ENCODE measurements at places on chromosomes 7 and 10.

- DNase-seq = no peak
Observed at GRCh38 chr7:135169964-135170273, 588 bp downstream of the CYREN start.

DNA sequence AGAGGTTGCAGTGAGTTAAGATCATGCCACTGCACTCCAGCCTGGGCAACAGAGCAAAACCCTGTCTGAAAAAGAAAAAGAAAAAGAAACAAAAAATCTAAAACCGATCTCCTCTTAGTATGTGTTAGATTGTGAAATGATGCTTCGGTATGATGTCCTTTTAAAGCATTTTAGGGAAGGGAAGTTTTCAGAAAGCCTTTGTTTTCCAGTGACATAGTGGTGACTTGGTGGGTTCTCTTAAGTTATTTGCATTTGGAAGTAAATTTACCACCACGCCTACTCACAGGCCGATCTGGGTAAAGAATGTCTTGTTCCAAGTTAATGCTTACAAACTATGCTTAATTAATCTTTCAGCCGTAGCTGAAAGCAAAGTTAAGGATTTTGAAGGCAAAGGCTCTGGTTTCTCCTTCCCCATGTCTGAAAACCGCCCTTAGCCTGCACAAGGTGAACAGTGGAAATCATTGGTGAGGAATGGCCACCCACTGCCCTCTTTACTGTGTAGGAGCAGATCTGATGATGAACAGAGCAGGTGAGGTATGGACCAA, 10.7 kb downstream of the MTURN start:
- no peak for DNase-seq

- DNase-seq = no peak
Observed at GRCh38 chr7:33893377-33893776, 12.0 kb upstream of the BMPER start.

- DNase-seq = no peak
Observed at GRCh38 chr10:37856881-37857286, 526 bp downstream of the ZNF248 start.
